SJCRH30 (cell line): ENCODE measurements at places on chromosomes 16 and 17. TPM values are rescaled to one million over a fixed set of nuclear protein-coding genes. Genes with fewer than 3 reads are reported as not detected.

The ADAM11 gene
- total RNA-seq: 0.73 and 0.79 TPM in 2 replicates

The KCTD2 gene
- total RNA-seq: 34.4 and 34.5 TPM in 2 replicates

The ACTG1 gene
- total RNA-seq: 2,768 and 3,121 TPM in 2 replicates

The ROGDI gene
- total RNA-seq: 15.1 and 20.5 TPM in 2 replicates

The SP2 gene
- total RNA-seq: 3.7 and 3.9 TPM in 2 replicates
